ENCODE measurements at places on chromosomes 3 and 15.

DNA sequence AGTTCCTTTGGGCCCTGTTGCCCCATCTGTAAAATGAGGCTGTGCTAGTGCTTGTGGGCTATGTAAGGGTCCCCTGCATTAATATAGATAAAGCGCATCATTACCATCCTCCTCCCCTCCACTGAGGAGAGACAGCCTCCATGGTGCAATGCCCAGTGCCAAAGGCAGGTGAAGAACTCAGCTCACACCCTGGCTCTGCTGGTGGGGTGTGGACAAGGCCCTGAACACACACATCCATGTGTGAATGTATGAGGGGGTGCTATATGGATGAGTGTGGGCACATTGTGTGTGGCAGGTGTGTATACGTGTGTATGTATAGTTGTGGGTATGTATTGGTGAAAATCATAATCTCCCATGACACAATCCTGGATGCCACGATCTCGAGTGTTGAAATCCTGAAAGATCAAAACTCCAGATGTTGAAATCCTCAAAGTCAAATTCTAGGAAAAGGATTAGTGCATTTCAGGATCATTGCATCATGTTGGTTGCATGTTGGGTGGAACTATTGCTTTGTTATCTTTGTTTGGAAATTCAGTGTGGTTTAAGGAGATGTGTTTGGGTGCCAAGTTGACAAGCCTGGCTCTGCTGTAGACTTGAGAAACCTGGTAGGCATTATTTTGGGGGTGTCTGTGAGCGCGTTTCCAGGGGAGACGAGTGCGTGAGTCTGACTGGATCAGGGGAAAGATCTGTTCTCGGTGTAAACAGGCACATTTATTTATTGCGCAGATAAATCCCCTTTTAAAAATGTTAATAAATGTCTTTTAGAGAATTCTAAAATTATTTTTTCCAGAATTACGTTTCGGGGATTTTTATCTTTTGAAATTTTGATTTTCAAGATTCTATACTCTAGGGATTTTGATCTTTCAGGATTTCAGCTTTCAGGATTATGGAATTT is 42.0 kb upstream of the SEC61A1 start:
- no peak for DNase-seq

DNA sequence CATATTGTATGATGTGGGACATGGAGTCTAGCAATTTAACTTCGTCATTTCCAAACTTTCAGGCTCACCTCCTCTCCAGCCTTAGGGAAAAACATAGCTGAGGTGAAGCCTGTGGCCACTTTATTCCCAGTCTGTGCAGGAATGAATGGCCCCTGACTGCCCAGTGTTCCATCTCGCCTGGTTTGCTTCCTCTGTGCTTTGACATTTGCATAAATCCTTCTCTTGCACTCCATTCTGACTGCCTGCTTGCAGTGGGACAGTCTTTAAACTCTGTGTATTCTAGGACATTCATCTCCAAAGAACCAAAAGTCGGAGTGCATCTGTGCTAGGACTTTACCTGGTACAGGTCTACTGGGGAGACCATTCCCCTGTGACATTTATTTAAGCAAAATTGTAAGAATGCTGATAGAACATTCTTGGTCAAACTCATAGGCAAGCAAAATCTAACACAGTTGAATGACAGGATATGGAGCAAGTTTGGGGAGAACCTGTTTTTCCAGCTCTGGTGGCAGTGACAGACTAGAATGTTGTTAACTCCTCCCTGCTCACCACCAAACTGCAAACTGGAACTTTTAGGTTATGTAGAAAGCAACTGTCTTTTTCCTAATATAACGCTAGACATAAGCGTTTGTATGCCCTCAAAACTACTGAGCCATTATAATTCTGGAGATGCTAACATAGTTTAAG is 22.1 kb downstream of the TMED3 start:
- no peak for DNase-seq

- no peak for DNase-seq
These were observed 1.0 kb upstream of the MYL3 start for GRCh38 chr3:46864061-46864881.

GRCh38 chr15:86231864-86232721 is 152.4 kb downstream of the AGBL1 start:
- DNase-seq = peak; percentile 57

- no peak for DNase-seq
These were observed 48.2 kb downstream of the TBL1XR1 start for GRCh38 chr3:177149106-177149505.

- DNase-seq = peak; percentile 82
These were observed 2.0 kb upstream of the BHLHE40 start for GRCh38 chr3:4977001-4977852.

- no peak for DNase-seq
These were observed at the start of gene TRIM42 for GRCh38 chr3:140677764-140678163. TSS of gene TRIM42 (plus strand) at chr3:140678064. CDS start at chr3:140678230, 166 bp downstream.

- no peak for DNase-seq
These were observed 31.2 kb downstream of the DZIP1L start for GRCh38 chr3:138084196-138084595.
